NCI-H2107 (cell line): ENCODE measurements at places on chromosomes 5 and 9.

DNA sequence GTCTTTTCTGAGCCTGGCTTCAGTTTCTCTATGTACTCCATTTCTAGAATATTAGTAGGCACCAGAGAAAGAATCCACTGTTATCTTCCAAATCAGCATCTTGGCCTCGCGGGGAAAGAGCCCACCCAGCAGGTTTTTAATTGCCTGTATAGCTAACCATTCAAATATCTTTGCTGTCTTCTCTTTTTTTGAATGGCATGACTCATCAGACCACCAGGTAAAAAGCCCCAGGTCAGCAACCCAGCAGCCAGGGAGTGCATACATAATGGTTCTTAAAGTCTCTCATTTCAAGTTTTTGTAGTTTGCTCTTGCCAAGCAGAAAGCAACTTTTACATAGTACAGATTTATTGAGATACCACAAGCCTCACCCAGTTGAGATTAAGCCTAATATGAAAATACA lies 50.7 kb downstream of the TMEM167A start:
- no peak for DNase-seq

DNA sequence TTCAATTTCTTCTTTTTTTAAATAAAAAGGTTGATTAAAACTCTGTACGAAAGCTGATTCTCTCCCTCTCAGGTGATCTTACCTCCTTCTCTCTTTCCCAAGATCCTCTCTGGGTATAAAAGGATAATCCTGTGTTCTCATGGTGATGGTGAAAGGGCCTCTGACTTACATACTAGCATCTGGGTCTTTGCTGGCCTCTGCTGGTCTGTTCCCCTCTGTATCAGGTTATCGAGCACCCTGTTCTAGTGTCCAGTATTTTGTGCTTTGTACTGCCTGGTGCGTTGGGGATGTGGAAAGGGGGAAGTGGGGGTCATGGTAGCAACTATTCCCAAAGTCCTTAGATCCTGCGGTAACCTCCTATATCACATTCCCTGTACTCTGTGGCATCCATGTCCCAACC lies 328.9 kb downstream of the NR2F1-AS1 start:
- DNase-seq, result no peak

DNA sequence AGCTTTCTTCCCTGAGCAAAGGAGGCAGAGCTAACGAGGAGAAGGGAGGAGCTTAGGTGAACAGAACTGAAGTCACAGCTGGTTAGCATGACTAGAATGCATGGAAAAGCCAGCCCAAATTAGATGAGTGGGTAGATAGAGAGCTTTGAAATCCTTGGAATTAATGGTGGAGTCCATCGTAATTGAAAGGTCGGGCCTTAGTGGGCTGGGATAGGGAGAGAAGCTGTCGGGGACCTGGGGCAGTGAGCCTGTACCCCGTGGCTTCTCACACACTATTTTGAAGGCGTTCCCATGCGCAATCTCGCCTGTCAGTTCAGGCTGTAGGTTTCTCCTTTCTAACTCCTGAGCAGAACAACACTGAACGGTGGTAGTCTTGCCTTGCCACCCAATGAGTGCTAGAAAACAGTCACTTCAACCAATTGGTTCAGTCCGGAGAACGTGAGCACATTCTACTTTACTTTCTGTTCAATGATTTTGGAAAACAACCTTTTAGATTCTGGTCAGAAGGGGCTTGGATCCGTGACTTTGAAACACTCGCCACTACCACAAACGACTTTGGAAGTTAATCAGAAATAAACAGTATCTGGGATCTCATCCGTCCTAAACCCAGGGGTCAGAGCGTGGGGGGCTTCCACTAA lies 655 bp upstream of the RAI14 start:
- DNase-seq, result no peak

- DNase-seq, result peak; percentile 35
These were observed 48.0 kb upstream of the CAST start for GRCh38 chr5:96614110-96614691.

- DNase-seq, result no peak
These were observed 498.6 kb upstream of the GRIN3A start for GRCh38 chr9:102237094-102237493.

- no peak for DNase-seq
These were observed 190.5 kb downstream of the HSPA4 start for GRCh38 chr5:133242221-133242835.

- no peak for DNase-seq
These were observed 1099.7 kb downstream of the DTWD2 start for GRCh38 chr5:117888688-117889087.

DNA sequence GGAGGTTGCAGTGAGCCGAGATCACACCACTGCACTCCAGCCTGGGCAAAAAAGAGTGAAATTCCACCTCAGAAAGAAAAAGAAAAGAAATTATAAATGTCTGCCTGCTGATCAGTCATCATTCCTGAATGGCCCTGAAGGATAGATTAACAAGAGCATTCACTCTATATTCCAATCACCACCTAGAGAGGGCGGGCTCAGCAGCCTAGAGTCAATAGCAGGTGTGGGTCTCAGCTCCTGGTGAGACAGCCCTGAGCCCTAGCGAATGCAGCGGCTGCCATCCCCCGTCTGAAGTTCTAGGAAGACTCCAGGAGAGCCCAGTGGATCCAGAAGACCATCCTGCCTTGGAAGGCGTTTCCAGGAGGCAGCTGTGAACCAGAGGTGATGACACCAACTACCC lies 12.0 kb downstream of the FBP1 start:
- no peak for DNase-seq

DNA sequence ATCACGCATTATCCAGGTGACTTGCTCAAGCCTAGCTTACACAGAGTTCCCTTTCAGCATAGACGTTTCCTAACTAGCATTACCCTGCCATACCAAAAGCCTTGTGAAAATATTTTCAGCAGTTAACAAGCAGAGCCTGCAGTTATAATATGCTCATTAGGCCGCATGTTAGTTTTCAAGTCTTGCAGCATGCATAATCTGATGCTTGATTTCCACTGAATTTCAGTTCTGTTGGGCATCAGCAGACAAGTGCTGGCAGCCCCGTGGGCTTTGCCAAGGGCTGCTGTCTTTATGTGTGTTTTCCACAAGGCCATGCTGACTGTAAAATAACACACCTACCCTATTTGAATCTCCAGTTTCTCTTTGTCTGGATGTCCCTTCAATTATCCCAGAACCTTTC lies 491.0 kb upstream of the WWC1 start:
- DNase-seq, result no peak

- DNase-seq, result no peak
These were observed 100.3 kb upstream of the ERCC6L2 start for GRCh38 chr9:95775191-95775590.

GRCh38 chr9:87696641-87697040 lies 29.3 kb upstream of the CTSL start:
- DNase-seq, result no peak

GRCh38 chr5:71533615-71534014 lies 53.5 kb upstream of the MCCC2 start:
- DNase-seq, result no peak

- DNase-seq, result no peak
These were observed 250.2 kb upstream of the PTGER4 start for GRCh38 chr5:40429258-40430100.

- no peak for DNase-seq
These were observed 1.6 kb upstream of the THBS4 start for GRCh38 chr5:80033513-80033912.

GRCh38 chr9:19642256-19642655 lies 146.6 kb downstream of the SLC24A2 start:
- no peak for DNase-seq

GRCh38 chr5:115755675-115756074 lies 60.8 kb downstream of the CDO1 start:
- no peak for DNase-seq

DNA sequence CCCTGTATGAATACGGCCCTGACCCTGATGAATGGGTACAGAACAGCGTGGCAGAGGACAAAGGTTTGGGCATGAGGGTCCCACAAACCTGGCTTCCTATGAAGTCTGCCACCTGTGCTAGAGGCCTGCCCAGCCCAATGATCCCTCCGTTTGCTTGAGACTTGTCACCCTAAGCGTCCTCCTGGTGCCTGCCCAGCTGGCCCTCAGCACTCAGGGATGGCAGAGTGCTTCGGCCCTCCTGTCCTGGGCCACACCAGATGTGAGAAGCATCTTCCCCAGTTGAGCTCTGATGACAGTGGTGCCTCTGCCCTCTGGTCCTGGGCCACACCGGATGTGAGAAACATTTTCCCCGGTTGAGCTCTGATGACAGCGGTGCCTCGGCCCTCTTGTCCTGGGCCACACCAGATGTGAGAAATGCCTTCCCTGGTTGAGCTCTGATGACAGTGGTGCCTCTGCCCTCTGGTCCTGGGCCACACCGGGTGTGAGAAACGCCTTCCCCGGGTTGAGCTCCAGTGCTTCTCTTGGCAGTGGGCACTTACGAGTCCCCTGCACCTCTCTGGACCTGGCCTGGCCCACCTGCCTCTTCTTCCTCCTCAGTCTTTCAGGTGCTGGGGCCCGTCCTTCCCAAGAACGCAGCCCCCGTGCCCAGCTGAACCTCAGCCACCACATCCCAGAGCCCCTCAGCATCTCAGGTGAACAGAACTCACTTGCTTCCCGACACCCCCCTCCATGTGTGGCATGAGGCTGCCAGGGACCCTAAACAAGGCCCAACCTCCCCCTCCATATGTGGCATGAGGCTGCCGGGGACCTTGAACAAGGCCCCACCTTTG lies 253.1 kb upstream of the IRX1 start:
- no peak for DNase-seq

GRCh38 chr5:1552521-1553255 lies 28.9 kb upstream of the LPCAT1 start:
- peak; percentile 45 for DNase-seq

DNA sequence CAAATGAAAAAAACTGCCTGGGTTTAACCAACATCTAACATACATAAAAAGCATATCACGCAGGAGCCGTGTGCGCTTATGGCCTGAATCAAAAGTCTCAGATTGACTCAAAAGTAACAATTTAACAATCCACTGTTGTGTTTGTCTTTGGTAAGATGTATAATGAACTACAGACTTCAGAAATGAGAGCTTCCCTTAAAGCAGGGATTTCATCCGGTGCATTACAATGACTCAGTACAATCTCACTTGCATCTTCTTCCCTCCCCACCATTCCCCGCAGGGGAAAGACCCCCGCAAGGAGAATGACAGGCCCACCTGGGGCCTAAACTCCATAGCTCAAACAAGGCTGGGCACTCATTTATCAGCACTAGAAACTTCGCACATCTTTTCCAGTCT lies 1.4 kb downstream of the ZFR start:
- DNase-seq, result no peak

DNA sequence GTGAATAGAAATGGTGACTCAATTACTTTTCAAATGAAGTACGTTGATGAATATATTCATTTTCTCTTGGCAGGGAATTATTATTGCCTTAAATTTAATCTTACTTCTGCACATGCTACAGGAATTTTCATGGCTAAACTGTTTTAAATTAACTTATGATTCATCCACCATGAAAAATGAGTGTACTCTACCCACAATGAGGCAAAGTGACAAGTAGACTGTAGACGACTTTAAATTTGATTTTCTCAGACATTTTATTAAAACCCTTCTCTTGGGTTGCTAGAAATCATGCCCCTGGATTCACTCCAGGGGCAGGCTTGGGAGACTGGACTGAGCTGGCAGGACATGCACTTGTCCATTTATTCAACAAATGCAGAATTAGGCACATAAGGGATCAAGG lies 23.5 kb upstream of the ERAP2 start:
- DNase-seq, result no peak

DNA sequence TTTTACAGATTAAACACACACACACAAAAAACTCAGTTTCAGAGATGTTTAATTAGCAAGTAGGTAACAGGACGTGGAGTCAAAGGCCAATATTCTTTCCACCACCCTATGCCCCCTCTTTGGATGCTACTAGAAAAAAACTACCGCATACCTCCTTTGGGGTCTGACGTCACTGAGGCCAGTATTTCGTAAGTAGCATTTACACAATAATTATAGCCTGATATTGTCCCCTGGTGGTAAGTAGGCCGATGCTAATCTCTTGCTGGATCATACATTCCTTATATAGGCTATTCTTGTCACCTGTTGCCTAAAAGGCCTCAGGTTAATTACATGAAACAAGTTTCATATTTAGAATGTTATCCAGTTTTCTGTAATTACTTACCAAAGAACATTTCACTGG lies 21.0 kb upstream of the SMARCA2 start:
- no peak for DNase-seq

GRCh38 chr5:43469671-43470391 lies 13.8 kb downstream of the TMEM267 start:
- no peak for DNase-seq

DNA sequence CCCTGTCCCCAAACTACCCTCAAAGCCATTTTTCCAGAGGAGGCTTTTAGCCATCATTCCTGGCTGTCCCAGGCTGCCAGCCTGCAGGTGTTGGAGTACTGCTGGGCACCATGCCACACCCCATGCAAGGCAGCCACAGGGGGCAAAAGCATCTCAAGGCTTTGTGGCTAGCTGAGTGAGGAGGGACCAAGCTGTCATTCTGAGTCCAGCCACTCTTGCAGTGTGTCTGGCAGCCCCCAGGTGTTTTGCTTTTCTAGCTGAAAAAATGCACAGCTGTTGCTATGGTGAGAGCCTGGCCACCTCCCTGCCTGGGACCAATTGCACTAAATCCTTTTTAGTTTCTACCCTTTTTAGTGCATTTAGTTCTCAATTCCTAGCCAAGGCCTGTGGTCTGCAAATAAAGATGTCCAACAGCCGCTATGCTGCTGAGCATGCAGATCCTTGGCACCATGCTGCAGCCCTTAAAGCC lies 50.4 kb upstream of the PTGS1 start:
- DNase-seq, result no peak

DNA sequence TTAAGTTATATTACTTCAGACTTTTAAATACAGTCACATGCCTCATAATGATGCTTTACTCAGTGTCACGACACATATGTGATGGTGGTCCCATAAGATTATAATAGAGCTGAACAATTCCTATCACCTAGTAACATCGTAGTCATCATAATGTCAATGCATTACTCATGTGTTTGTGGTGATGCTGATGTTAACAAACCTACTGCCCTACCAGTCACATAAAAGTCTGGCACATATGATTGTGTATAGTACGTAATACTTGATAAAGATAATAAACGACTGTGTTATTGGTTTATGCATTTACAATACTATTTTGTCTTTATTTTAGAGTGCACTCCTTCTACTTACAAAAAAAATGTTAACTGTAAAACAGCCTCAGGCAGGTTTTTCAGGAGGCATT lies 103.7 kb downstream of the PAM start:
- no peak for DNase-seq
